Activated T-cell treated with anti-CD3 and anti-CD28 coated beads, Interleukin-2, amount 50 U/mL, for 48 hours (primary cell): ENCODE measurements at places on chromosomes 13 and 19.
A peak's percentile ranks its signal among the peaks of the same experiment; 100 is the strongest.

DNA sequence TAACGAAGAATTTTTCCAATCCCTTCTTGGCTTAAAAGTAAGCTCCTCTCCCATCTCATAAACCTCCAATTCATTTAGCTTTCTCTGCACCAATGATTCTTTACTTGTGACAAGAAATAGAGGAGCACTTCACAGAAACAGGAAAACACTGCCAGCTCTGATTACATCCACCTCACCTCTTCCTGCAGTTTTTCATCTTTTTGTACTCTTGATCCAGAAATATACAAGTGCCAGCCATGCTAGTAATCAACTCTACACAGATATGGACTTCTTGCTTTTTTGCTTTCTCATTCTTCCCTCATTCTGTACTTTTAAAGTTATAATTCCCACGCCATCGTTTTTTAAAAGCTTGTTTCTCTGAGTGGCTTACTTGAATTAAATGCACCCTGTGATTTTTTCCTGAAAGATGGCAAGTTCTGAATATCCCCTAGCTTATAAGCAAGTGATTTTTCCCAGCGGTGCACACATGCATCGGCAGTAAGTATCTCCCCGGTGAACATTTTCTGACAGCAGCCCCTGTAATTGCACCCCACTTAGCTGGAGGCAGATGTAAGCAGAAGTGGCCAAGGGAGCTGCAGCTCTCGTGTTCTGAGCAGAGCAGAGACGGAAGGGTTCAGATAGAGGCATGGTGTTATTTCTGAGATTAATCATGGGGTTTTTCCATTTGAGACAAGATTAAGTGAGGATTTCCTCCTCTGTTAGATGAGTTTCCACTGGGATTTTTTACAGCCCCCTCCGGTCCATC, 340.7 kb downstream of the SLC7A1 start:
- no peak for DNase-seq

DNA sequence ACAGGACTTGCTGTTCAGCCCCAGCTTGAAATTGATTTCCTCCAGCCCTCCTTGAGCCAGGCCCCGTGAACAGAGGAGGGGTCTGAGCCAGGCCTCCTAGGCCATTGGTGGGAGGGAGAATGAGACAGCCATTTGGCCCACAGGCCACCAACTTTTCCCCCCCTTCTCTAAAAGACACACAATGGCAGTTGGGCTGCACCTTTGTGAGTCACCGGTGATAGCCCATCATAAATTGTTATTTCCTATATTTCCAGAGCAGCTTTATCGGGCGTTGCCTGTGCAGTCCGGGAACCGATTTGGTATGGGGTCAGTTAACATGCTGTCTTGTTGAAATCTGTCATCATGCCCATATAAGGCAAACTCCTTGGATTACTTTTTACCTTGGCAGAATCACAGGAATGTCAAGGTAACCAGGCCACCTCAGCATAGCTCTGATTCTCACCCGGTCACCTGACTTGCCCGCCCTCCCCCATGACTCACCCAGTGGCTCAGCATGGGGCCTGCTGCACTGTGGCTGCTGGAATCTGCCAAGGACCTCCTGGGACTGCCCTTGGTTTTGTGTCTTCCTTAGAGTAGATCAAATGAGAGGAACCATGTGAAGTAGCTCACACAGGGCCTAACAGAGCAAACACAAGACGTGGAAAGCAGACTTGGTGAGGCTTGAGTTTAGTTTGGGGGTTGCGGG, 36.1 kb downstream of the ACTN4 start:
- DNase-seq = peak; percentile 66

GRCh38 chr19:1522061-1522460, 1.8 kb upstream of the PLK5 start:
- no peak for DNase-seq

DNA sequence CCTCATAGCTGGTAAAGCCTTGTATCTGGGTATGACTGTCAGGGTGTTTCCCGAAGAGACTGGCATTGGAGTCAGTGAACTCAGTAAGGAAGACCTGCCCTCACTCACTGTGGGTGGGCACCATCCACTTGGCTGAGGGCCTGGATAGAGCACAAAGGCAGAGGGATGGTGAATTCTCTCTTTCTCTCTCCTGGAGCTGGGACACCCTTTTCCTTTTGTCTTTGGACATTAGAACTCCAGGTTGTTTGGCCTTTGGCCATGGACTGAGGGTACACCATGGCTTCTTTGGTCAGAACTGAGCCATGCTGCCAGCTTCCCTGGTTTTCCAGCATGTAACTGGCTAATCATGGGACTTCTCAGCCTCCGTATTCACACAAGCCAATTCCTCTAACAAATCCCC, 4.6 kb upstream of the CEACAM1 start:
- no peak for DNase-seq

DNA sequence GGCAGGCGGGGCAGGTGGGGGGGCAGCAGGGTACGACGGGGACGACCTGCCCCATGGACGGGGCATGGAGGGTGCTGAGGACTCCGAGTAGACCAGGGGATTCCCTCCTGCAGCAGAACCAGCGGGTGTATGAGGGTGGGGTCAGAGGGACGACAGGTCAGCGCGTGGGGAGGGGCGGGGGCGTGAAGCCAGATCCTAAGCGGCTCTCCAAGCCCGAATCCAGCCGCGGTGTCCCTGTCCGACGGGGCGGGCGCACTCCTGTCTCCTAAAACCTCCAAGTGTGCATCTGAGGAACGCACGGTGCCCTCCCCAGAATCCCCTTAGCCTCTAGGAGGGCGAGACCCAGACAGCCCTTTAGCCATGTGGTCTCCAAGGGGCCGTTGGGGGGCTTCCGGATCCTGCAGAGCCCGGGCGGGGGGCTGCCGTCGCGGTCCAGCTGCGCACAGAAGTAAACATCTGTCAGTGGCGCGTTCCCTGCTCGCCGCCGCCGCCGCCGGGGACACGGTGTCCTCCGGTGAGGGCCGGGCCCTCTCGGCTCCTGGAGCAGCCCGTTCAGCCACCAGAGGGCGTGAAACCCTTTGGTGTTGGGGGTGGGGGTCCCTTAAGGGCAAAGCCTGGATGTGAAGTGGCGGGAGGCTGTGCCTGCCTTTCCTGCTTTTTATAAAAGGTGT, 730 bp downstream of the NRTN start:
- peak; percentile 78 for DNase-seq

GRCh38 chr19:47374876-47375693, 26.0 kb downstream of the DHX34 start:
- DNase-seq = no peak

DNA sequence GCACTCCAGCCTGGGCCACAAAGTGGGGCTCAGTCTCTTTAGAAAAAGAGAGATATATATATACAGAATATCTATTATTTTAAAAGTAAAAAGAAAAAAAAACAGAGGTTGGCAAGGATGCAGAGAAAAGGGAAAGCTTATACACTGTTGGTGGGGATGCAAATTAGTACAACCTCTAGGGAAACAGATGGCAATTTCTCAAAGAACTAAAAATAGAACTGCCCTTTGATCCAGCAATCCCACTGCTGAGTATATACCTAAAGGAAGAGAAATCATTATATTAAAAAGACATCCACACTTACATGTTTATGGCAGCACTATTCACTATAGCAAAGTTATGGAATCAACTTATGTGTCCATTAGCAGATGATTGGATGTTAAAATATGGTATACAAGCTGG, 28.6 kb upstream of the SLC1A6 start:
- no peak for DNase-seq

GRCh38 chr19:52492994-52493470, 34.4 kb upstream of the ZNF808 start:
- DNase-seq = peak; percentile 17

DNA sequence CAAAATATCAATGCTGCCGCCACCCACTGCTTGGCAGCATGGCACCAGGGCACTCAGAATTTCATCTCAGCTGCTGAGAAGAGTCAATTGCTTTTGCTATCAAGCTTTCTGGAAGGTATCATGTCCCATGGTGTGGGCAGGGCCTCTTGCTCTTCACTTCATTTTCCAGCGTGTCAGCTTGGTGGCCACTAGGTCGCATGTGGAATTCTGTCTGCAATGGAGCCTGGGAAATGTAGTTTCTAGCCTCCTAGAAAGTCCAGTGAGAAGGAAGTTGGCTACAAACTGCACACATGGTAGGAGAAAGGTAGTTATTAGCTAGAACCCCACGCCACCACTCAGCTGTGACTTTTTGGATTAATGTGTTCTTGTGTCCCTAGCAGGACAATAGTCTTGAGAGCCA, 105.3 kb downstream of the MYO16 start:
- no peak for DNase-seq
